ENCODE measurements at places on chromosomes 6 and 20.

- DNase-seq: no peak
These were observed 23.0 kb downstream of the ZNF217 start for GRCh38 chr20:53570446-53571276.

- DNase-seq: no peak
These were observed 82.8 kb downstream of the SLC23A2 start for GRCh38 chr20:4918473-4918872.

- no peak for DNase-seq
These were observed 11.5 kb downstream of the HLA-DPA1 start for GRCh38 chr6:33061987-33062386.

DNA sequence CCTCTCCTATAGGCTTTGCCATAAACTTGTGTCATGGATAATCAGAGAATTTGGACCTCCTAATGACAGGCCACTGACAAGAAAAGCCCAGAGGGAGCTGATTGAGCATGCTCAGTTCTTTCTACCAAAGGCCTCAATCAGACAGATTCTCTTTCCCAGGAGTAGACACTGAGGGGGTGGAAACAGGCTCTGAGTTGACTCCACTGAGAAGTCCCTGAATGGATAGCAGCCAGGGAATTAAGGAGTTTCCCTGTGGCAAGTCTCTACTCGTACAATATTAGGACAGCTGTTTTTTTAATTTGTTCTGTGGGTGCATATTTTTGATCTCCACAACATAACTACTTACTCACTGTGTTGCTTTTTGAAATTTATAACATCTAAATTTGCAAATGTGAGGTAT lies 63.3 kb downstream of the SLC16A10 start:
- no peak for DNase-seq

- DNase-seq: no peak
These were observed 53.5 kb upstream of the GCLC start for GRCh38 chr6:53598265-53598907.

GRCh38 chr20:48609491-48609978 lies 218.3 kb downstream of the PREX1 start:
- DNase-seq: no peak

GRCh38 chr6:60952500-60952899 lies 1333.5 kb downstream of the KHDRBS2 start:
- DNase-seq: no peak

DNA sequence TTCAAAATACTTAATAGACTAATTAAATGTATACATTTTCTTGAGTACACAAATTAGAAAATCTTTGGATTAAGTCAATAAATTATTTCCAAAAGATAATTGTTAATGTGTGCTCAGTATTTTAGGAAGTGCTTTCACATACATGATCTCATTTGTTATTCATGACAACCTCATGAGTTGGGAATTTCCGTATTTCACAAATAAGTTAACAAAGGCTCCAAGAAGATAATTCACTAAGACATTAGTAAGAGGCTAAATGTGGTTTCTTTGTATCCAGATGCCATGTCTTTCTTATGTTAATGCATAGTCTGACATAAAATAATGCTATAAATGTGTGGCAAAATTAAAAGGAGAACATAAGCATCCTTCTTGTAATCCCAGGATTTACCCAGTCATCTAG lies 79.5 kb upstream of the TCF21 start:
- no peak for DNase-seq

DNA sequence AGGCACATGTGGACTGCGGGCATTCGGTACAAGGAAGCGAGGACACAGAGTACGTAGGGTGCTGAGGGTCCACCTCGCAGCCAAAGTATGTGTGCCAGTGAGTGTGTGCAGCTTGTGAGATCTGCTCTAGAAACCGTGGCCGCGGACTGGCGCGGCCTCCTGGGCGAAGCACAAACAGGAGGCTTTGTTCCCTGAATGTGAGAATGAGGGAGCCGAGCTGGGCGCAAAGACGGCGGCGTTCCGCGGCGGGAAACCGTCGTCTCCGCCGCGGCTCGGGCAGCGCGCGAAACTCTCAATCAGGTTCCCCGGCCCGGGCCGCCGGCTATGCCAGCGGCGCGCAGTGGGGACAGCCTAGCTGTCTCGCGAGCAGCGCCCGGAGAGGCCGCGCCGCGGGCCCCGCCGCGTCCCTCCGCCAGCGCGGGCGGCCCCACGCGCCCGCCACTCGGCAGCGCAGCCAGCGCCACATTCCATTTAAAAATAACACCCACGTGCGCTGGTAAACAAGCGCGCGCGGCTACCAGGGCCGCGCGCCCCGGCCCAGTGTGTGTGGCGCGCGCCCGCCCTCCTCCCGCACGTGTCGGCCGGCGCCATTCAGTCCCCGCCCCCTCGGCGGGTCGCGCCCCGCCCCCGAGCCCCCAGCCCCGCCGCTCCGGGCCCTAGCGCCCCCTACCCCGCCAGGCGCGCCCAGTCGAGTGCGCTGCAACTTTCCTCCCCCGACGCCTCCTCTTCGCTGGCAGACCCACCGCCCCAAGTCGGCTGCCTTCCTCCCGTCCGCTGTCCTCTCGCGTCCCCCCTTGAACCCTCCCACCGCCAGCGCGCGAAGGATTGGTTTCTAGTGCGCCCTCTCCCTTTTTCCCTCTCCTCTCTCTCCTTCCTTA lies 3.0 kb upstream of the FOXO3 start:
- no peak for DNase-seq

DNA sequence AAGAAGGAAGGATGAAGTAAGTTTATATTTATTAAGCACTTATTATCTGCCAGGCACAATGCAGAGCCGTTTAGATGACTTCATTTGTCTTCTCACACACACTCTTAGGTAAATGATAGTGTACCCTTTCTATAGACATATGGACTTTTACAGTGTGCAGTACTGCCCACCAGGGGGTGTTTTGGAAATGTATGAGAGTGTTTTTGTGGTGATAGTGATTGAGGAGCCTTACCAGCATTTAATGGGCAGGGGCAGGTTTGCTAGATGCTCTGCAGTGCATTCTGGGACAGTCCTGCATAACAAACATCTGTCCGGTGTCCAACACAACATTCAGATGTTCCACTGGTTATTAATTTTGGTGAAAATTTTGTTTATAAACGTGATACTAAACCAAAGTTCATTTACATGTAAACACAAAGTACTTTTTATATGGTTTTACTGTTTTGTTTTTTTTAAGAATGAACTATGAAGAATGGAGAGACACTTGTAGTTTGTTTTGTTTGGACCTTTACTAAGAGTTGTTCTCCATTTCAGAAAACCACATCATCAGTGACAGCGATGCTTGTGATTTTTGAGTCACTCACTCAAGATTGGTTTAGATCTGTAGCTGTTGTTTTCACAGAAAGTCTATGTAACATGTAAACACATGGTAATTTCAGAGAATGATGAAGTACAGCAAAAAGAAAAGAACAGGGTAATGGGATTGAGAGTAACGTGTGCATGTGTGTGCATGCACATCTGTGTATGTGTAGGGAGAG lies 19.9 kb downstream of the KCNS1 start:
- no peak for DNase-seq

DNA sequence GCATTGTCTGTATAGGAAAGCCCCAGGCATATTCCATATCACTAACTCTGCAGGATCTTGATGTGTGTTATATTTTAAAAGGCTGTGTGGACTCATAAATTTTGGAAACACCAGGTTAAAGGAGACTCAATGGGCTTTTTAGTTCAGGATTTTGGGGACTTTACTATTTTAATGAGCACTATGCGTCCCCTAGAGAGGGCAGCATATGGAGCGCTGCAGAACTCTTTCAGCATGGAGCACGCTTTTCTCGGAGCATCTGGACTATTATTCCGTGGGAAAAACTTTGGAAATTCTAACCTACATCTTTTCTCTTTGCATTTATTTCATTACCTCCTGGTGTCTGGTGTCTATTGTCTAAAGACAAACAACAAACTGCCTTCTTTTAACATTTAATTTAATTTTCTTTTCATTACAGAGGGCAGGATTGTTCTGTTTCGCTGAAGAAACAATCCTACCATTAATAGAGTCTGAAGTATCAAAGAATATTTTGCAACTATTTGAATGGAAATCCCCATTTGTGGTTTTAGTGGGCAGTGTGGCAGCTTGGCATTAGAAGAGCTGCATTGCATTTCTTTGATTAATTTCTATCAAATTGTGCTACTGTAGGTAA lies 399.9 kb upstream of the HSF2 start:
- no peak for DNase-seq

GRCh38 chr6:43915208-43915869 lies 145.3 kb downstream of the VEGFA start:
- DNase-seq: no peak

GRCh38 chr20:52684176-52684575 lies 288.0 kb upstream of the TSHZ2 start:
- DNase-seq: no peak

DNA sequence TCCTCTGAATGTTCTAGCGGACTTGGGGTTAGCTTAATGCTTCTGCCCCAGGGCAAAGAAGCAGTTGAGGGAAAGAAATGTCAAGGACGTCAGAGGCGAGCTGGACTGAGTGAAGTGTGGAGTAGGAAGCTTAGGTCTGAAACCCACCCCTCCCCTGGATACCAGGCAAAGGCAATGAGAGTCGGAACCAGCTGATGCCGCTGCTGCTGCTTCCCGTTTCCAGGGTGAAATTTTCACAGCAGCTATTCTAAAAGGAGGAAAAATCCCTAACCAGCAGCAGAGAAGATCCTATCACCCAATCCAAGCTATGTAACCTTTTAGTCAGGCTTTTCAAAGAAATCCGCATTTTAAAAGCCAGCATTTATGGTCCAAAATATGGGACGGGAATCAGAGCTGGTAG lies 564.3 kb downstream of the LMBRD1 start:
- no peak for DNase-seq

- no peak for DNase-seq
These were observed 3.7 kb downstream of the NRN1 start for GRCh38 chr6:6002848-6003620.

DNA sequence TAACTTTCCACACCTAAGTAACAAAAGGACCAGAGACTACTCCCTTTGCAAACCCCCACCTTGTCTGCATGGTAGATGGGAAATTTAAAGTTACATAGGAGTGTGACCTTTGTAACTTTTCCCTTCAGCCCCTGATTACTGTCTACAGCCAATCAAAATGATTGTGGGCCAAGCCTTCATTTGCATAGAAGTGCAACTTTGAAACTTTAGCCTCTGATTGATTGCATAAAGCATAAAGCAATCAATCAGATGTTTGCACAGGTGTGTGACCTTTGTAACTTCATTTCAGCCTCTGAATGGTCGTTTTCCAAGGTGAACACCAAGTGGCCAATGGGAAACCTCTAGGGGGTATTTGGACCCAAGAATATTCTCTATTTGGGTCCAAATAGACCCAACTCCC lies 46.1 kb downstream of the PRKN start:
- DNase-seq: no peak

- no peak for DNase-seq
These were observed at the start of gene HMGCLL1 for GRCh38 chr6:55578537-55579363. Gene HMGCLL1, minus strand, starts transcription at chr6:55579192. Its CDS starts 137 bp downstream, at chr6:55579055.

GRCh38 chr6:46651006-46651405 lies 1.6 kb downstream of the CYP39A1 start:
- no peak for DNase-seq

GRCh38 chr20:2603816-2604505 lies 48.5 kb upstream of the NOP56 start:
- DNase-seq: no peak

GRCh38 chr6:103723438-103724322 lies 1136.0 kb downstream of the HACE1 start:
- no peak for DNase-seq

DNA sequence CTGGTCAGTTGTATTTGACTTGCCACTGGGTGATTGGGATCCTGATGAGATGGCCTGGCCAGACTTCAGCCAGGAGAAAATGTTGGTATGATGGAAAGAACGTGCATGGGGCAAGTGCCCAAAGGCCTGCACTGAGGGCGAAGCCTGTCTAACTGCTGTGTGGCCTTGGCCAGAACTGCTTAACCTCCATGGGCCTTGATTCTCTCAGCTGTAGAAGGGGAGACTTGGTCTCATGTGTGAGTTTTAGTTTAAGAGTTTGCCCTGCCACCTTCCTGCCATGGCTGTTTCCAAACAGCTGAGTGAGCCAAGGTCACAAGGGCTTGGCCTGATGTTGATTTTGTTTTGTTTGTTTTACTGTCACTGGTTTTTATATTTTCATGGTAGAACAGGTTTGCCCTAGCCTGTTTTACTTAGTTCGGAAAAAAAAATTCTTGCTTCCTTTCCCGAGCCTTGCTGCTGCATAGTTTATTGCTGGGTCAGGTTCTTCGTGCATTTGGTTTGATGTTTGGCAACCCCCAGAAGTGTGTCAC lies 35.3 kb downstream of the DSTN start:
- no peak for DNase-seq

DNA sequence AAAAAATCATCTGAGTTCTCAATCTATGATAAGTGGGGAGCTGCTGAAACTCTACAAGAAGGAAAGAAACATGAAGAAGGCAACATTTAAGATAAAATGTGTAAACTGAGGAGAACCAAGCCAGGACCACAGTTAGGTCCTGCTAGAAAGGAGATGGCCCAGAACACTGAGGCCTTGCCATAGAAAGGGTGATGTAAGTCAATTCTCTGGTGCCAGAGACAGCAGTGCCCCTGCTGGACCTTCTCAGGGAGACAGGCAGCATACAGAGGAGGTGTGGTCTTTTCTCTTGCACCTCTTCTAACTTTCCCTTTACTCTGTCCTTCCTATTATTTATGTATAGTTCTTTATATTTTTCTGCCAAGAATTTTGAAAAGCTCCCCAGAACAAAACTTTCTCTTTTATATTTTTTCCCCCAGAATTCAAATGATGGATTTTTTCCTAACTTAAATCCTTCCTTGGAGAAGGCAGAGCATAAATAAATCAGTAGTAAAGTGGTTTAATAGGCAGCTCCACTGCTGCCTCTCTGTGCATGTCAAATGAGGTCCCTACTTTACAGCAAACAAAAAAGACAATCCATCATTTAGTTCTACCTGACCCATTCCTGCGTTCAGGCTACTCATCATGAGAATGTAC lies 9.0 kb downstream of the UQCC2 start:
- DNase-seq: no peak
